ENCODE measurements at places on chromosomes 7 and 10.

DNA sequence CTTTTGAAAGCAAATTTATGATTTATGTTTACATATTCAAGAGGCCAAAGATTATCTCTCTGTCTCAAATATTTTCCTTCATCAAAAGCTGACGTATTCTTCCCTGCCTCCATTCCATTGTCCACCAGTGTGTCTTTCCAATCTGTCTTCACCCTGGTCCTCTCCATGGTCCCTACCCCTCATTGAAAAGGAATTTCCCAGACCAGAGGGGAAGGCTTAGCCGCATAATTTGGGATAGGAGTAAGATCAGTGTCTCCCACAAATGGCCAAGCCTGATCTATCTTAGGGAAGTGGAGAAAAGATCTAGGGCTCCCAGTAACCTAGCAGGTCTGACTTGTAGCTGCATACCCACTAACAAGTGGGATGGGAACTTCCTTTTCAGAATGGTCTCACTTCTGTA lies 46.3 kb upstream of the ZNF800 start:
- DNase-seq = no peak

GRCh38 chr7:89311886-89312285 lies 516.3 kb upstream of the TEX47 start:
- no peak for DNase-seq

DNA sequence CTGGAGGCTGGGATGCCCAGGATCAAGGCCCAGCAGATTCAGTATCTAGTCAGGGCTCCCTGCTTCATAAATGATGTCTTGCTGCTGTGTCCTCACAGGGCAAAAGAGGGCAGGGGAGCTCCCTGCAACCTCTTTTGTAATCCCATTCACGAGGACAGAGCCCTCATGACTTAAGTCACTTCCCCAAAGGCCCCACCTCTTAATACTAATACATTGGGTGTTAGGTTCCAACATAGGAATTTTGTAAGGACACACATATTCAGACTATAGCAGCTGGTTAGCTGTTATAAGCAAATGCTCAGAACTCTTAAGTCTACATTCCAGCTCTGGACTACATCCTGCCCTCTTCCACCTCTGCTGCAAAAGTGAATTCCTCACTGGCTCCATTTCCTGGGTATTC lies 63.0 kb downstream of the VOPP1 start:
- no peak for DNase-seq

GRCh38 chr10:124381011-124381611 lies 37.6 kb downstream of the OAT start:
- no peak for DNase-seq

DNA sequence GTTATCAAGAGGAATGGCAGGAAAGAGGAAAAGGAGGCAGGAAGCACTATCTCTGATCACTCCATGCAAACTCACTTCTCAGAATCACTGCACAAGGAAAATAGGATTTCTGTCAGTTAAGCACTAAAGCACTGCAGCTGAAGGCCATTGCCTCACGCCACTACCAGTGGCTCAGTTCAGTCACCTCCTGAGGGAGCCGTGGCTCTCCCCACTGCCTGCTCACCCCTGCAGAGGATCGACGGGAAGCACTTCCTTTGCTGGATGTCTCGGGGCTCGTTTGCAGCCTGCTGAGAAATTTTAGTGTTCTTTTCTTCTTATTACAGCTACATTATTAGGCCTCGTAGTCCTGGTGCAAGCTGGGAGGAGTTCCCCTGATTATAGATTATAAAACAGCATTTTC lies 90.1 kb upstream of the ADCY1 start:
- no peak for DNase-seq

DNA sequence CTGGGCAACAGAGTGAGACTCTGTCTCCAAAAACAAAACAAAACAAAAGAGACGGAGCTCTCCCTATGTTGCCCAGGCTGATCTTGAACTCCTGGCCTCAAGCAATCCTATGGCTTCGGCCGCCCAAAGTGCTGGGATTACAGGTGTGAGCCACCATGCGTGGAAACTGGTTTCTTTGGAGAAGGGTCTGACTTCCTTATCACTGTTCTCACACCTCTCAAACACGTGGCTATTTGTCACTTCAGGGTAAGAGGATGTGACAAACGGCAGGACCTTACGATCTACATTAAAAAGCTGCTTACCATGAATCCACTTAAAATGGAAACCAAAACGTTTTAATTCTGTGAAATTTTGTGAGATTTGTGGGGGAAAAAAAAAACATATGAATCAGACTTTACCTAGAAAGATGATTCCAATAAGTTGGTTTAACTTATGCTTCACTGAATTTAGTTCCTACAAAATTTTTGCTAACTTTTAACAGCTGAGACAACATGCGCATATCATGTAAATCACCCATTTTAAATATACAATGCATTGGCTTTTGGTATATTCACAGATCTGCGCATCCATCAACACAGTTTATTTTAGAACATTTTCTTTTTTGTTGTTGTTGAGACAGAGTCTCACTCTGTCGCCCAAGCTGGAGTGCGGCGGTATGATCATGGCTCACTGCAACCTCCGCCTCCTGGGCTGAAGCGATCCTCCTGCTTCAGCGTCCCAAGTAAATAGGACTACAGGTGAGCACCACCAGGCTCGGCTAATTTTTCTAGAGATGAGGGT lies 18.7 kb upstream of the FOXK1 start:
- no peak for DNase-seq

All from kidney capillary endothelial cell (primary cell).